ENCODE measurements at places on chromosomes 11 and 22.

GRCh38 chr11:371051-371450 lies 1.8 kb downstream of the B4GALNT4 start:
- DNase-seq: no peak

GRCh38 chr11:68295271-68295670 lies 17.1 kb upstream of the LRP5 start:
- DNase-seq: no peak

- DNase-seq: no peak
Observed at GRCh38 chr22:46251816-46252380, 1.8 kb upstream of the CDPF1 start.

GRCh38 chr22:41987276-41987675 lies 11.3 kb upstream of the WBP2NL start:
- DNase-seq: no peak

DNA sequence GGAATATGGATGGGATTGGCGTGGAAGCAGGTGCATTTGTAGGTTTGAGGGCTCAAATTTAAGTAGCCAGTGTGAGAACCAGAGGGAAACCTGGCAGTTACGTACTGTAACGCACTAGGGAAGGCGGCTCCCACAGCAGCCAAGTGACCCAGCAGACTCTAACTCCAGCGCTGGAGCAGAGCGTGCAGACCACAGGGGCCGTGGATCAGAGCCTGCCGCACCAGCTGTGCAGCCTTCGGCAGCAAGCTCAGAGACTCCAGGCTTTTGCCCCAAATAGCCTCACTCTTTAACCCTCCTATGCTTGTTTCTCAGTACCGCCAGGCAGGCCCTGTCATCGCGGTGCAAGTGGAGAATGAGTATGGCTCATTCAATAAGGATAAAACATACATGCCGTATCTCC lies 12.3 kb downstream of the GLB1L3 start:
- DNase-seq: no peak

Measured in NCI-H146 (cell line).